ENCODE measurements at places on chromosomes 2 and 18.

- no peak for DNase-seq
Measured at GRCh38 chr2:129069875-129070594, 751.4 kb upstream of the HS6ST1 start.

DNA sequence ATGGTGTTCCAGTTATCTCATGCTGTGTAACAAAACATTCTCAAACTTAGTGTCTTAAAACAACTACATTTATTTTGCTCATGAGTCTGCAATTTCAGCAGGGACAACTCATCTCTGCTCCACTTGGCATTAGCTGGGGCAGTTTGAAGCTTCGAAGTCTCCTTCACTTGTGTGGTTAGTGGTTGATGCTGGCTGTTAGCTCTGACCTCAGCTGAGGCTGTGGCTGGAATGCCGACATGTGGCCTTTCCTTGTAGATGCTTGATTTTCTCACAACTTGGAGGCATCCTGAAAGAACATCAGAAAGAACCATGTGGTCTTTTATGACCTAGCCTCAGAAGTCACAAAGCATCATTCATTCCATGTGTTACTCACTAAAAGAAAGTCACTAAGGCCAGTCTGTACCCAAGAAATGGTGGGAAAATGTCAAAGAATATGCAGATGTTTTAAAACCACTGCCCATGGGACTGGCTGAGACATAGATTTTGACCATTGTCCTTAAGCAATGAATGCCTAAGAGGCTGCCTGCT lies 3.8 kb upstream of the TMSB10 start:
- no peak for DNase-seq

GRCh38 chr2:94987074-94988020 lies 38.2 kb upstream of the MAL start:
- no peak for DNase-seq

- DNase-seq: no peak
Measured at GRCh38 chr2:122390406-122390805, 635.0 kb downstream of the TSN start.

DNA sequence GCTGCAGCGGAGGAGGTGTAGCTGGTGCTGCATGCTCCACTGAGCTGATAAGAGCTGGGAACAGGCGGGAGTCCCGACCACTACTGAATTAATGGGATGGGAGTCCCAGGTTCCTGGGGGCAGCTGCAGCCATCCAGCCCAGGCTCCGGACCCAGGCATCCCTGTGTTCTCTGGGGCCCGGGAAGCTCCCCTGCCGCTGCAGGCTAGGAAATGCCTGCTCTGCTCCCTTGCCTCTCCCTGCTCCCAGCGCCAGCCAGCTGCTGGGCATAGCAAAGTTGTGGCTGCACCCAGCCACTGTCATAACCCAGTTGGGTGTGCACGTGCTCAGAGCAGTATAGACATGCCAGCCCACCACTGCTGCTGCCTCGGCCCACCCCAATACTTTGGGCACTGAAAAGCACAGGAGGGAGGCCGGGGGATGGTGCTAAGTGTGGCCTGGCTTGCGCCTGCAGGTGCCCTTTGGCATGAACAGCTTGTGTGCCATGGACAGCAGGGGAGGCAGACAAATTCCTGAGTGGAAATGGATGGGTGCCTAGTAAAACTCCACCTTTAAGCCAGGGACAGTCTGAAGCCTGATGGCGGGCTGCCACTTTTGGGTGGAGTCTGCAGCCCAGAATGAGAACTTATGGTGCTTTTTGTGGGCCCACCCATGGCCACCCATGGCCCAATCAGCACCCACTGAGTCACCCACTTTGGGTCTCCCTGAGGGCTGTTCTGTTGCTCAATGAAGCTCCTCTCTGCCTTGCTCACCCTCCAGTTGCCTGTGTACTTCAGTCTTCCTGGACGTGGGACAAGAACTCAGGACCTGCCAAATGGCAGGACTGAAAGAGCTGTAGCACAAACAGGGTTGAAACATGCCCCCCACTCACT lies 219.3 kb upstream of the TMEFF2 start:
- DNase-seq: no peak

GRCh38 chr2:139631966-139632365 lies 851.8 kb upstream of the NXPH2 start:
- no peak for DNase-seq

DNA sequence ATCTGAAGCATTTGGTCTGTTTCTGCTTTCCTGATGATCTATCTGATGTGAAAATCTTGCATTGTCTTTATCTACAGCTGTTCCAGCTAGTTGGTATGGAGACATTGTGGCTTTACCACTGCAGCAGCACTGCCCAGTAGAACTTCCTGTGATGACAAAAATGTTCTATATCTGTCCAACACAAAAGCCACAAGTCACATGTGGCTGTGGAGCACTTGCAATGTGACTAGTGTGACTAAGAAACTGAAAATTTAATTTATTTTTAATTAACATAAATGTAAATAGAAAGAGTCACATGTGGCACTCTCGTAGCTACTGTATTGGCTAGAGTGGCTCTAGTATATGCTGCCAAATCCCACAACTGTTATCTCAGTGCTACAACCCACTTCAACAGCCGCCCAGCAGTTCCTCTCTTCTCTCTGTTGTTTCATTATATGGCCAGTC lies 425.7 kb downstream of the SETBP1 start:
- no peak for DNase-seq

GRCh38 chr2:8488001-8488738 lies 193.7 kb upstream of the ID2 start:
- no peak for DNase-seq

- no peak for DNase-seq
Measured at GRCh38 chr2:235669983-235670962, 176.4 kb downstream of the AGAP1 start.

- DNase-seq: no peak
Measured at GRCh38 chr2:237955640-237956401, 11.0 kb upstream of the UBE2F start.

DNA sequence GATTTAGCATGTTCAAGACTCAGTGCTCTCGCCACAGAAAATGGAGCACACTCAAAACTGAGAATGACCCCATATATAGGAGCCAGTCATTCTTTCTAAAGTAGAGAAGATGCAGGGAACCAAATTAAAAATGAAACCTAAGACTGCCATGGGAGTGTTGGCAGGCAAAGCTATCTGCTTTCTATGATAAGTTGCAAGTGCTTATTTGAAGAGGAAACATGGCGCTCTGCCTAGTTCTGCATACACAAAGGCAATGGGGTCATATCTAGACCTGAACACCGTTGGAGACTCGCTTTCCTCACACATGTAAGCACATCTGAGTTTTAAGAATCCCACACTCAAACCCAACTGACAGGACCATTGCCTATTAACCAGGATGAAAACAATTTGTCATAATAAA lies 292.5 kb downstream of the ALK start:
- DNase-seq: no peak

DNA sequence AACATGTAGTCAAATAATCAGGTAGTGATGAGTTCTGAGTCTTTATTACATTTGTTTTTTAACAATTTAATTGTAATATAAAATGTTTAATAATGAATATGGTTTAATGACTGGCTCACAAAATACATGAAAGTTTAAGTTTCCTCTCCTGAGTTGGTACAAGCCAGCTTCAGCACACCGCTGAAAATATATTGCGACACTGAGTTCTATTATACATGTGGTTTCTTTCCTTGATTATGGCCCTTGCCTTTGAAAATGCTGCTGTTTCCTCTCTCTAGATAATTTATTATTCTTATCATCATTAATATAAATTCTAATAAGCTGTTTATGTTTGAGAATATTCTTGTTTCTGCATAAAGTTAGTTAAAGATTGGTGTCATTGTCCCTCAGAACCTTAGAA lies 249.3 kb downstream of the PARD3B start:
- no peak for DNase-seq

DNA sequence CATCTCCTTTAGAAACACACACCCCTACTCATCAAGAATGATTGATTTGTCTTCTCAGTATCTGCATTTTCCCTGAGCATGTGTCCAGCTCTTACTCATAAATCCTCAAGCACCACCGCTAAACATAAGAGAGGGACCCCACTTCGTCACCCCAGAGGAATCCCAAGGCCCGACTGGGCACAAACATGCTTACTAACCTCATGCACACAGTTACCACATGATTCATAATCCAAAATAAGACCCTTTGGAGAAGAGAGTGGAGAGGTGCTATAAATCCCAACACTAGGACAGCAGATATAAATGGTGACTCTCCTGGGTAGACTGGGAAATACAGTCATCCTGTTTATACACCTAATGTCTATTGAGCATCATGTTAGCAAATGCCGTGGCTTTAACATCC lies 843.2 kb upstream of the ID2 start:
- no peak for DNase-seq

GRCh38 chr2:19667085-19667484 lies 234.7 kb downstream of the TTC32 start:
- DNase-seq: no peak

GRCh38 chr18:2964361-2965010 lies 48.5 kb downstream of the LPIN2 start:
- no peak for DNase-seq

DNA sequence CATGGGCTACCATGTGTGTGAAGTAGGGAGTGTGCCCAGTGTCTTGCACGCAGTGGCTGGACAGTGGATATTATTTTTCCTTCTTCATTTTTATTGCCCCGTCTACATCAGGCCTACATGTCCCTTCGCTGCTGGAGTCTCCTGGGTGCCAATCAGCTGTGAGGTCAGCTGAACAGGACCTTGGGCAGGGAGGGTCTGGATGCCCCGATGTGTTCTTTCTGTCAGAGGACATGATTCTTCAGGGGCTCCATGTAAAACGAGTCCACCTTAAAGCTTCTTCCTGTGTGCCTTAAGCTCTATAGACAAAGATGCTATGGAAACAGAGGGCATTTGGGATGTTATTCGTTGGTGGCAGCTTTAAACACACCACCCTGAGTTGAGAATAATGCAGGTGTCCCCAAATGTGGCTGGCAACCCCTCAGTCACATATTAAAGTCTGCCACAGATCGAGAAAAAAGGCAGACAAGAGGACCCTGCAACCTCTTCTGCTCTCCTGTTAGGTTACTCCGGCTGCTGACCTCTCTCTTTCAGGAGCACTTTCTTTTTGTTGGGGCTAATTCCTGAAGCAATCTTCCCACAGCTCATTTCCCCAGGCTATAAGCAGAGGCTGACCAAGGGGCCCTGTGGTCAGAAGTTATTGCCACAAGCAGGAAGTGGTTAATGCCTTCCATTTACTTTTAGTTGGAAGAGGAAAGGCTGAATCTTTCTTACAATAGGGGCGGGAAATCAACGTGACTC lies 20.0 kb downstream of the GREB1 start:
- DNase-seq: no peak

DNA sequence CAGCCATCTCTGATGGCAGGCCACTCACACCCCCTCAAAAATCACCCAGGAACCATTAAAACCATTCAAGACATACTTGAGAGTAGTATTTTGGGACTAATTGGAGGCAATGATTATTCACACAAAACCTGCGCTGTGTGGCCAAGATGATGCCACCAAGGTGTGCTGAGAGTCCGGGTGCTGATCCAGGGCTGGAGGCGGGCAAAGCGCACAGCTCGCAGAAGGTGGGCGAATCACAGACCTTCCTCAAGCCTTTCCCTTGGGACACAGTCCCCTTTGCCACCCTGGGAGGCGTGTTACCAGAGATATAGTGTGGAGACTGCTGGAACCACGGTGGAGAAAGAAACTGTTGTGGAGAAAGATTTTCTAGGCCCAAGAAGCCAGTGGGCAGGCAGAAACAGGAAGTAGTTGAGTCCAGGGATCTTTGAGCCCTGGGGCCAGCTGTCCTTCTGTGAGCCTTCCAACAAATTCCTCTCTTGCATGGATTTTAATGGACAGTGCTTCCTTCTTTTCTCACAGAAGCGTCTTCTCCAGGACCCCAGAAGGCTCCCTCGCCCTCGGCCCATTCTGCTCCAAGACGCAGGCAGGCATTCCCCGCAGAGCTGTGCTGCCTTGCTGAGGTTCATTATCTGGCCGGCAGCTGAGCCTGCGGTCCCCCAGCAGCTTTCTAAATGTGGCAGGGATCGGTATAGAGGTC lies 8.0 kb downstream of the COPS9 start:
- no peak for DNase-seq

- no peak for DNase-seq
Measured at GRCh38 chr2:206981086-206981674, 41.9 kb downstream of the CPO start.

DNA sequence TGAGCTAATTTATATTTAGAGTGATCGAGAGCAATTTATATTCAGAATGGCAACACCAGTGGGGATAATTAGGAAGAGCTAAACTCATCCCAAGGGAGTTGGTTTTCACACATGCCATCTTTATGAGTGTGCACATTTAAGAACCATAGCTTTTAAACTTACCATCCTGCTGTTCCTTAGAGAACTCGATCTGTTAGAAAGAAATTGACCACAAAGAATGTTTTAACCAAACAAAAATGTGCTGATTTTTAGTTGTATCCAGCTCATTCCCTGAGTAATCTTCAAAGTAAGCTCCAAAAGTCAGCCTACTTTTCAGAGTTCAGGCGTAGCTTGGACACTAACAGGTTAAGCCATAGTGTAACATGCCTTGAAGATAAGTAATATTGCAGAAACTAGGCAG lies 12.6 kb downstream of the MYL1 start:
- DNase-seq: no peak

DNA sequence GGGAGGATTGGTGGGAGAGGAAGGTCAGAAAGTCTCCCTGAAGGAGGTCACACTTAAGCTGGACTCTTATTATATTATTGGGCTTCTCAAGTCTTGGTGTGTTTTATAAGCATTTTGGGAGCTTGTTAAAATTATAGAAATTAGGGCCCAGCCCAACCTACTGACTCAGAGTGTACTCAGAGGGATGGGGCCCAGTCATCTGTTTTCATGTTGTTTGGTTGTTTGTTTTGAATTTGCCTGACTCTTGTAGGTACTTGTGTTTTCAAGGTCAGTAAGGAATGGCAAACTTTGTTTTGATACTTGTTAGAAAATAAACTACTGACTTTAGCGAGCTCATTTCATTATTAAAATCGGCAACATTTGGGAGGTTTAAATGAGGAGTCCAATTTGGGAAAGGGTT lies 152.0 kb downstream of the INSIG2 start:
- no peak for DNase-seq

DNA sequence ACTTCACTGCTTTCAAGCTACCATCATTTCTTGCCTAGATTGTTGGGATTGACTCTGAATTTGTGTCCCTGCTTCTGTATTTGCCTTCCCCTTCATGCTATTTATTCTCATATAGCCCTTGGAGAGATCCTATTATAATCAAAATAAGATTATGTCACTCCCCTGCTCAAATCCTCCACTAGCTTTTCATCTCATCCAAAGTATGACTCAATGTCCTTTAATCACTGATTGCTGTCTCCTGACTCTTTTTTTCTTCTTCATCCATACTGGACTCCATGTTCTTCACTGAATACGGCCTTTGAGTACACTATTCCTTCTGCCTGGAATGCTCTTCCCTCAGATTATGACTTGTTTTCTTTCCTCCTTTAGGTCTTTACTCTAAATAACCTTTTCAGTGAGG lies 5.0 kb downstream of the RBKS start:
- DNase-seq: no peak

DNA sequence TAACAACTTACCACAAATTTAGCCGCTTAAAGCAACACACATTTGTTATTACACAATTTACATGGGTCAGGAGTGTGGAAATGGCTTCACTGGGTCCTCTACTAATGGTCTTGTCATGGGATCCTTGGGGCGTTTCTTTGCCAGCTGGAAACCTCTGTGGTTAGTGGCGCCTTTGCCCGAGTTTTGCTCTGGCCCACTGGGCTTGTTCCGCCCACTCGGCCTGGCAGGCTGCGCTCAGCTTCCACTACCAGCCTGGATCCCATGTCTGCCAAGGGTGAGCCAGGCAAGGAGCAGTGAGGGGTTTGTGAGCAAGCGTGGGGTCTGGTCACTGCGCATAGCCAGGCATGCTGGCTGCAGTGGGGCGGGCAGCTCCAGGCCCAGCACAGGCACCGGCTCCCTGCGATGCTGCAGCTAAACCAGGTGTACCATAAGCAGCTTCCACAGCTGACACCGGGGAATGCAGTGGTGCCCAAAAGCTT lies 16.2 kb upstream of the MBD2 start:
- no peak for DNase-seq
